ENCODE measurements at places on chromosomes 7 and 10.

- DNase-seq = no peak
Observed at GRCh38 chr10:94129393-94130130, 135.8 kb downstream of the PLCE1 start.

DNA sequence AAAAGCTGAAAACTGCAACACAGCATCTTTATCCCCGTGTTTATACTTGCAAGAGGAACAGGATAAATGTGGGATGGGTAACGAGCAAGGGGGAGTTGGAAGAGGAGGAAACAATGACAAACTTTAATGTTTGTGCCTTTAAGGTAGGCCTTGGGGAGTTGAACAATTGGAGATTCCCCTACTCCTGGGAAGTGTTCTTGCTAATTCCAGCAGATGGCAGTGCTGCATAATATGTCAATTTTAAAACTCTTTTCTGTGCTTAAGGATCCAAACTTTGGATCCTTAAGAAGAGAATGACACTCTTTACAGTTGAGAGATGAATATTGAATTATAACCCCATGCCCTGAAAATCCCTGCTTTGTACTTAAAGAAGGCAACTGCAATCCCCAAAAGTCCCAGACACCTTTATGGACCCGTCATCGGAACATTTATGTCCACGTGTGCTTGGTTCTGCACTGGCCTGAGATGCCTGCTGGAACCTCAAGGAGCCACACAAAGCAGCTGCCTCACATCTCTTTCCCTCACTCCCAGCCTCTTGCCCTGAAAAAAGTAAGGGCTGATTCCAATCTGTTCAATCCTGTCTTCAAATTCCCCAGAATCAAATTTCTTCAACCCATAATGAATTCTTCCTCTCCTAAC, 12.0 kb downstream of the IFIT5 start:
- DNase-seq = no peak

GRCh38 chr7:9961161-9961922, 1012.3 kb upstream of the PHF14 start:
- no peak for DNase-seq

DNA sequence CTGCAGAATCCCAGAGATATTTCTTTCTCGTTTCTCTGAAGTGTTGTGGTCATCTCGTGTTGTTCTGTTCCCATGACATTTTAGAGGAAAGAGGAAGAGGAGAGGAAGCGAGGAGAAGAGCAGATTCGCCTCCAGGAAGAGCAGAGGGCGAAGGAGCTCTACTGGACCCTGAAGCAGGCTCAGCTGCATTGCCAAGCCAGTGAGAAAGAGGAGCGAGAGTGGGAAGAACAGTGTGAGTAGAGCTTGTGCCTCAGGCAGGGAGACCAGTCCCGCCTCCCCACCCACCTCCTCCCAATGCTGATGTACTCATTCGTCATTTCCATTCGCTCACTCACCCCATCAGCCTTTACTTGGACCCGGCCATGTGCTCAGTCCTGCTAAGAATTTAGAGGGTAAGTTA, 50.8 kb downstream of the SH2D4B start:
- DNase-seq = no peak

DNA sequence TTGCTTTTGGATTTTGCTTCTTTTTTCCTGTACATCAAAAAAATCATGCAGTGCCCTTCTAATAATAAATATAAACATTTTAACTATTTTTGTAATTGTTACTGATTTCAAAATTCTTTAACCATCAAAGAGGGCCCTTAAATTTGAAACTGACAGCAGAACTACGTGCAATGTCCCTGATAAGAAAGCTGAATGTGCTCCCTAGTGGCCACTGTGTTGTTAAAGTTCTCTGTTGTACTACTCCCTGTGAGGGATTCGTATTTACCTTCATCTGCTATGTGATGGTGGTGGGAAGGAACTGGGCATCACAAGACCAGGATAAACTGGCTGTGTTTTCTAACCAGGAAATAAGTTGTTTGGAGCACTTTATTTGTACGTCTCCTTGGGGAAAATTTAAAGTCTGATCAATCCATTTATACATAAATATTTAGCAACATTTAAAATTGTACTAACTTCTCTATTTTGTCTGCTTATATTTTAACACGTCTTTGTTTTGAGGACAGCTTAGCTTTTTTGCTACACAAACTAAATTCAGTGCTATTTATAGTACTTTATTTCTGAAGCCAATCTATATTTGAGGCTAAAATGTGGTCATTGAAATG, 322.4 kb downstream of the HGF start:
- no peak for DNase-seq

GRCh38 chr7:155533827-155534690, 12.3 kb downstream of the CNPY1 start:
- no peak for DNase-seq

DNA sequence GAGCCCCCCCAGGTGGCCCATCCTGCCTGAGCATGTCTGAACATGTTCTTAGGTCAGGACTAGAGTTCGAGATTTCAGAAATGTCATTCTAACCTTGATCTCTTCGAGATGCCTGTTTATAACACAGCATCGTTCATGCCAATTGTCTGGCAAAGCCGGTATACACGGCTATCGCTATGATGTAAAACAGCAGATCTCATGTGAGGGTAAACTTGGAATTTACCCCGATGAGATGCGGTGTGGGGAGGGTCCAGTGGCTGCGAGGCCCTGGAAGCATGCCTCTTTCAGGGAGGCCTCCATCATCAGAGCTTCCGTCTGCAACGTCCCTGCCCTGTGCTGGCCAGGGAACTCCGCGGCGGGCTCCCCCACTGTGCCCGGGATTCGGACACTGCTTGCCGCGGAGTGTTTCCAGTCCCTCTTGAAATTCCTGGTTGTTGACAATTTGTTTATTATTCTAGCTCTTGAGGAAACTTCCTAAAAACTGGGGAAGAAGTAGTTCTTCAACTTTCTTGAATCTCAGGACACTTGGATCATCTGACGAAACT, 168.6 kb upstream of the RHEB start:
- DNase-seq = no peak

- DNase-seq = no peak
Observed at GRCh38 chr10:47301833-47302232, 1.8 kb downstream of the GDF10 start.

DNA sequence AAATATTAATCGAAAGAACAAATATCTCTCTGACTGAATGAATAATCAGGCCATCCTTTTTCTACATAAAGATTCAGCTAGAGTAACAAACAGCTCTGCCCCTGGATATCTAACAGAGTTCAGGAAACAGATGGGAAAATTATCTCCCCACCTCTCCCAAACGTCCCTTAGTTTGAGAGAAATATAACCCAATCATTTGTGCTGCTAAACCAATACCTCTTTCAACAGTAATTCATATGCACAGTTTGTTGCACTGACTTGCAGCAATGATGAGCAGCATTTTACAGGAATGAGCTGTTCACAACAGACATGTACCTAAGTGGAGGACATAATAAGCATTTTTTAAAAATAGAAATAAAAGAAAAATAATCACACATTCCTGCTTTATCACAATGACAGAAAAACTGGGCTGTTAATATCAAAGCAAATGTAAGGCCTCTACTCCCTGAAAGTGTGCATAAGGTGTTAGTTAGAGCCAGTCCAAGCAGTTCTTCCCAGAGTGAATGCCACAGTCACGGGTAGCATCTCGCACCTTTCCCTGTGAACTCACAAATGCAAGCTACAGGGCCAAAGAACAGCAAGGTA, 2.3 kb downstream of the CREB3L2 start:
- no peak for DNase-seq

DNA sequence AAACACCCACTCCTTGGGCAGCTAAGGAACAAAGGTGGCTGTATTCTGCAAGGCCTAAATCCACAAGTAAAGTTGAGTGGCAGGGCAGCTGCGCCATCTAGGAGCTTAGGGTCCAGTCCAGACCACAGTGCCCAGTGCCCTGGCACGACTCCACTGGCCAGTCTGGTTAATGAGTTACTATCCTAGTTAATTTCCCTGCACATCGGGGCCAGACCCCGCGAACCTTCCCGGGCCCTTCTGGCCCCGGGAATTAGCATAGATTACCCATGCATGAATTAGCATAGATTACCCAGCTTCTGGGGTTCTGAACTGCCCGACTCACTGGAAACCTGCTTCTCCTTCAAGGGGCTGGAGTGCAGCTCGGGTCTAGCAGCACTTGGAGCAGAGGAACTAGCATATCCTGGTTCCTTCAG, 3.2 kb upstream of the EMX2 start:
- DNase-seq = no peak

- no peak for DNase-seq
Observed at GRCh38 chr7:152674860-152675758, 832 bp downstream of the XRCC2 start.

DNA sequence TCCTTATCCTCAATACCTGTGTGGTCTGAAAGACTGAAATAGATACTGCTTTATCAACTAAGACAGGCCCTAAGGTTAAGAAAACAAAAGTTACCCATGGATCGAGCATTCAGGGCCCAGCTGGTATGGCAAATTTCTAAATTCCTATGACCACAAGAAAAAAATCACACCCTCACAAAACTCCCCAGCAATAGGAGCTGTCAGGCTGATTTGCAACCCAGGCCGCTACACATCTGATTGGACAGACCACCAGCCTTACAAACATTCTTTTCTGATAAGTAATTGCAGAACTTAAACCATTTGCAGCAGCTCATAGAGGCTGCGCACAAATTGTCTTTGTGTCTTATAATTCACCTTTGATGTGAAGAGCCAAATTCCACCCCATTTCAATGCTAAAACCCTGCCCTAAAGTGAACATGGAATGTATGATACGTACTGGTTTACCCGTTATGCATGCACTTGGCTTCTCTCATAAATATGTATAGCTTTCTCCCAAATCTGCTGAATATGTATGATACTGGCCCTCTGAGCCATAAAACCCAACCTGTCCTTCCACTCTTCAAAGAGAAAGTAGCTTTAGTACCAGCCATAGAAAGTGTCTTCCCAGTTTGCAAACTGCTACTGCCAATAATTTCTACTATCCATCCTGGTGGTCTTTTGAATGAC, 842.5 kb downstream of the GRID1 start:
- no peak for DNase-seq

- DNase-seq = no peak
Observed at GRCh38 chr10:63751836-63752235, 230.6 kb downstream of the REEP3 start.

GRCh38 chr7:130425796-130426195, 15.0 kb downstream of the CEP41 start:
- DNase-seq = no peak

DNA sequence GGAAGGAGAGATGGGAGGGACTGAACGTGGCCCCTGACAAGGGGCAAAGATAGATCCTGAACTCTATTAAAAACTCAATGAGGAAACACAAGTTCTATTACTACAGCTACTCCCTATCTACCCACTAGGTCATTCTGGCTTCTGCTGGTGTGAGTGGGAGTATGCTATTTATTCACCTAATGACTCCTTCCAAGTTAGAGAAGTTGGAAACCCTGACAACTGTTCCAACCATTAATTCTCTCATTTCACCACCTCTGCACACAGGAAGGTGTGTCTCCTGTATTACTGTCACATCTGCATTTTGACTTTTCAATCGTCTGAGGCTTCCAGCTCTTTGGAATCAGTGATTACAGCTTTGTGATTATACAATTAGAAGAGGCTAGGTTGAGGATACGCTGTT, 169.4 kb upstream of the ADO start:
- no peak for DNase-seq

- no peak for DNase-seq
Observed at GRCh38 chr7:124390301-124390700, 357.4 kb upstream of the TMEM229A start.

DNA sequence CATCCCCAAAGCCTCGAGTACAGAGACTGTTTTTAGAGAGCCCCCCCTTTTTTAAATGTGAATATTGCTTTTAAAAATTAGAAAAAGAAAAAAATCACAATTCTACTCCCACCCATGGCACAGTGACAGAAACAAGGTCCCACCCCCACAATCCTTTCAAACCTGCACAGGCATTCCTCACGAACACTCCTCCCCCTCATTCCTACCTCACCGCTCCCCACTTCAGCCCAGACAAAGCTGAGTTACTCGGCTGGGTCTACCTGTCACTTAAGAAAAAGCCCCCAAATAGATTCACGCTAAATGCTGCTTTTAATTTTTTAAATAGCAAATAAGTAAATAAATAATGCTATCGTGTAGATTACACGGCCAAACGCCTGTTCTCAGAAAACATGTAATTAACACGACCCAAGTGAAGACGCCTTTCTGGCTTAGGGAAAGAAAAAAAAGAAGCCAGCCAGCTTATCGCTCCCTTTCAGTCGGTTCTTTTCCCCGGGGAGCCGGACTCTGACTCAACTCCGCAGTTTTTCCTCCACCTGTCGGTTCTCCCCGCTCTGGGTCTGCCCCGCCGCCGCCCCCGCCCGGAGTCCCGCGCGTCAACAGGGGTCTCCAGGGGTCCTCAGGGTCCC, 739 bp downstream of the MPP7 start:
- no peak for DNase-seq

DNA sequence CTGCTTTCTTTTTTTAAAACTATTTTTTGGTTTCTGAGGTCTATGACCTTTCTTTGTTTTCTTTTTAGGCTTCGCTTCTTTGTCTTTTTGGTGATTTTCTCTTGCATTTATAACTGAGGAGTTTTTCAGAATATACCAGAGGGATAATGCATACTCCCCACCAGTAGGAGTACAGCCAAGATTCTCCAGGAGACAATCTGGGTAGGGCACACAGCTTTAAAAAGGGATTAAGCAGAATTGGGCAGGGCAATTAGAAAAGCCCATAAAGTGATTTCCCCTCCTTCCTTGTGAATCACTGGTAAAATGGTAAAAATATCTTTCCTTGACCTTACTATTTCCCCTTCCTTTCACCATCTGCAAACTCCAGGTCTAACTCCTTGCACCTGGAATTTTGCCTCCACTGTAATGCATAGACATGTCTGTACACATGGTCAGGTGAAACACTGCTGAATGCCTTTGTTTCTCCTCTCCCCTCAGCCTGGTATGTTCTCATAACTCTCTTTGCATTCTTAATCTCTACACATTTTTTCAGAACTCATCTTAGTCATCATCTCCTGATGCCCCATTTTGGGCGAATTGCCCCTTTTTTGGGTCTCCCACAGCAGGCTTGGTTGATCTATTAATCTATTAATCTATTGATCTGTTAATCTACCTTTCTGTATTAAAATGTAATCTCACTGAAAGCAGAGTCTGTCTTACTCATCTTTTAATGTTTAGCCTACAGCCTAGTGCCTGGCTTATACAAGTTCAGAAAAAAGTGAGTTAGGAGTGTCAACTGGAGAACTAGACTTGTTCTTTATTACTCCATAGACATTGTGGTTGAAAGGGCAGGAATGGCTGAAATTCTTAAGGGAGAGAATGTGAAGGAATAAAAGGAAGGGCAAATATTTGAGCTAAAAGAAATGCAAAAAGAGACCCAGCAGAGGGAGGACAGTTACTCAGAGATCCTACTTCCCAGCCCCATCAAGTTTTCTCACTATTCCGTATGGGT, 64.6 kb downstream of the MDFIC start:
- no peak for DNase-seq
